Endodermal cell (in vitro differentiated cells): ENCODE measurements at places on chromosomes 7 and 10.

GRCh38 chr7:27116031-27116961 is 13.8 kb upstream of the HOXA2 start:
- no peak for DNase-seq
- no peaks in the 10 kb centered on the region for H3K36me3 ChIP-seq
- H3K27ac ChIP-seq = no peak overlapping the region
- peaks cover 97% of the 10 kb centered on the region for H3K27me3 ChIP-seq
- H3K4me1 ChIP-seq = no peaks in the 10 kb centered on the region

DNA sequence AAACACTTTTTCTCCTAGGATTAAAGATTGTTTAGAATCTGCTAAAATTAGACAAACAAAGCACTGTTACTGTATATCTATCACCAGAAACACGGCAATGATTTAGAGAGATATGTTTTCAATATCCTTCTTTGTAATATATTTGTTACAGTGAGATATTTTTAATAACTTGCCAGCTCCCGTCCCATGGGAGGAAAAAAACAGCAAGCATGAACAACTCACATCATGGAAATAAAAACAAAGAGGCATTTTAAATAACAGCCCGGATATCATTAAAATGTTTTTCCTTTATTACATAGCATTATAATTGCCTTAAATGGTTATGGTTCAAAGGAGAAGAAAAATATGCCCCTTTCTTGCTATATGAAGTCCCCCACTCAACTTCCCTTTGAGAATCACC is 272.1 kb downstream of the BMPER start:
- no peak overlapping the region for H3K4me3 ChIP-seq
- H3K4me1 ChIP-seq = no peaks in the 10 kb centered on the region
- DNase-seq = no peak
- no peaks in the 10 kb centered on the region for H3K36me3 ChIP-seq

- H3K4me1 ChIP-seq = no peaks in the 10 kb centered on the region
- H3K27me3 ChIP-seq = no peaks in the 10 kb centered on the region
- DNase-seq = no peak
- no peak overlapping the region for H3K4me3 ChIP-seq
- peaks cover 5% of the 10 kb centered on the region for H3K36me3 ChIP-seq
Observed at GRCh38 chr10:132924046-132924952, 18.1 kb downstream of the CFAP46 start.

GRCh38 chr7:144671429-144671828 is 164.4 kb downstream of the TPK1 start:
- no peaks in the 10 kb centered on the region for H3K4me1 ChIP-seq
- H3K27me3 ChIP-seq = no peaks in the 10 kb centered on the region
- no peaks in the 10 kb centered on the region for H3K36me3 ChIP-seq
- H3K4me3 ChIP-seq = no peak overlapping the region
- DNase-seq = no peak

- H3K36me3 ChIP-seq = no peaks in the 10 kb centered on the region
- no peak overlapping the region for H3K27ac ChIP-seq
- no peak overlapping the region for H3K4me3 ChIP-seq
- no peaks in the 10 kb centered on the region for H3K4me1 ChIP-seq
- H3K27me3 ChIP-seq = no peaks in the 10 kb centered on the region
Observed at GRCh38 chr10:15169555-15170401, 1.3 kb upstream of the NMT2 start.

- no peaks in the 10 kb centered on the region for H3K27me3 ChIP-seq
- no peak overlapping the region for H3K27ac ChIP-seq
- H3K36me3 ChIP-seq = no peaks in the 10 kb centered on the region
- no peak overlapping the region for H3K4me3 ChIP-seq
- no peaks in the 10 kb centered on the region for H3K4me1 ChIP-seq
Observed at GRCh38 chr7:49346195-49346899, 422.0 kb downstream of the CDC14C start.

DNA sequence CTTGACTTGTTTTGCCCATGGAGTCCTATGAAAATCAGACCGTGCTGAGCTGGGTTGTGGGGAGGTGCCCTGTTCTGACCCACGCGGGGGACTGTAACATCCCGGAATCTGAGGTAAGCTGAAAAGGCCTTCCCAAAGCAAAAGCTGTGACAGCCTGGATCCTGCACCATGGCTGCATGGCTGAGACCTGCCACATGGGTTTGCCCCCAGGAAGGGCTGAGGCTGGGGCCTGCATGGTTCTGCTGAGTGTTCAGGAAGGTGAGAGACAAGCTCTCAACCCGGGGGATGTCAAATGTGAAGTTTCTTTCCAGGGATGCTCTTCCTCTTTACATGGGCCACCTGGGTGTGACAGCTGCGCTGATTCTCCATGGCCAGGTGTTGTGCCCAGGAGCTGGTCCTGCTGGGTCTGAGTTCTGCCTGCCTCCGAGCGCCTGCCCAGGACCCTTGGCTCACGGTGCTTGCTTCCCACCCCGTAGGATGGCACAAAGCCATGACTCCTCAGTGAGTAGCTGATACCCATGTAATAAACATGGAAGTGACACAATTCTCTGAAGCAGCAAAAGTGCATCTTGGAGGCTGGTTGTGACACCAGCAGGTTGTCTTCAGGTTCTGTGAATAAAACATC is 58.3 kb downstream of the VIPR2 start:
- peak; percentile 29 for DNase-seq
- no peaks in the 10 kb centered on the region for H3K36me3 ChIP-seq
- H3K27me3 ChIP-seq = no peaks in the 10 kb centered on the region
- no peaks in the 10 kb centered on the region for H3K4me1 ChIP-seq
- H3K27ac ChIP-seq = no peak overlapping the region

- H3K27ac ChIP-seq = no peak overlapping the region
- H3K36me3 ChIP-seq = no peaks in the 10 kb centered on the region
- H3K27me3 ChIP-seq = no peaks in the 10 kb centered on the region
- no peak overlapping the region for H3K4me3 ChIP-seq
Observed at GRCh38 chr10:129404091-129404490, 63.0 kb upstream of the MGMT start.
